ENCODE measurements at places on chromosomes 5 and 9. TPM values are rescaled to one million over a fixed set of nuclear protein-coding genes. Genes with fewer than 3 reads are reported as not detected.

The RASGEF1C gene
- total RNA-seq: not detected

The TXNDC8 gene
- total RNA-seq: not detected

The TEX48 gene
- not detected for total RNA-seq

The QRFP gene
- not detected for total RNA-seq

The PCDHGB7 gene
- 12.9 TPM for total RNA-seq

The ADCY2 gene
- total RNA-seq: 0.47 TPM

DNA sequence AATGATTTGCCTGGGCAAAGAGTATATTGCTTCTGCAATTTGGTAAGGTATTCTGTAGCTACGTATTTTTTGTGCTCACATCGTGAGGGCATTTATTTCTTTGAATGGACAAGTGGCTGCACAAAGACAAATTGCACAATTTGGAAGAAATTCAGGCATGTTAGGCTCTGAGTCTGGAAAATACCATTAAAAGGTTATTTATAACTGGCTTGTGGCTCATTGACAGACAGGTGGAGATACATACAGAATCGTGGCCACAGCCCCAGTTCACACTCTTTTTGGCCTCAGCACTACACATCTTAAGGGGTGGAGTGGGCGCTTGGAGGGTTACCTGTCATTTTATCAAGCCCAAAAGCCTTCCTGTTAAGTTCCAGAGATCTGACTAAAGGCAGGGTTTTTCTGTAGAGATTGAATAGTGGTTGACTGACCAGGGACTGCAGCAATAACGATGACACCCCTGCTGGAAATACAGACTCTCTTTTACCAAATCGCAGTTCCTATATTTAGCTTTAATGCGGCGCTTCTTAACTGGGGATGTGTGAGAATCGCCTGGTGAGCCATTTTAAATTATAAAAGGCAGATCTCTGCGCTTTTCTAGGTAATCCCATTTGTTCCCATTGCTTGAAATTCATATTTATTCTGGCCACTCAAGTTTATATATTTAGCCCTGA lies 14.7 kb downstream of the MAN2A1 start:
- H3K4me3 ChIP-seq: no peak overlapping the region
- no peaks in the 10 kb centered on the region for H3K36me3 ChIP-seq
- no peaks in the 10 kb centered on the region for H3K4me1 ChIP-seq

DNA sequence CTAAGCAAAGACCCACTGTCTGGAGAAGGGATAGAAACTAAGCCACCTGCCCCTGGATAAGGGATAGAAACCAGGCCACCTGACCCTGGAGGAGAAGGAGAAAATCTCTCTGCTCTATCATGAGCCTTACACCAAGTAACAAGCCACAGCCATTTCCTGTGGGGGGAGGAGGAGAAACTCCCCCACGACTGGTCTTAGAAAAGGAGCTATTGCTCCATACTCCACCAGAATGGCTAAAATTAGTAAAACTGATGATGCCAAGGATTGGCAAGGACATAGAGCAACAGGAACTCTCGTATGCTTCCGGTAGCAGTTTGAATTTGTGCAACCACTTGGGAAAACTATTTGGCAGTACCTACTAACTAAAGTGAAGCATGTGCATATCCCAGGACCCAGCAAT lies 70.8 kb downstream of the ACTL7B start:
- H3K4me3 ChIP-seq: no peak overlapping the region
- H3K4me1 ChIP-seq: no peaks in the 10 kb centered on the region
- H3K36me3 ChIP-seq: no peaks in the 10 kb centered on the region
- H3K27ac ChIP-seq: peak overlapping the region; percentile 2

- no peak overlapping the region for H3K4me3 ChIP-seq
- no peaks in the 10 kb centered on the region for H3K36me3 ChIP-seq
- peaks cover 21% of the 10 kb centered on the region for H3K4me1 ChIP-seq
- H3K27ac ChIP-seq: no peak overlapping the region
- H3K27me3 ChIP-seq: no peaks in the 10 kb centered on the region
Measured at GRCh38 chr5:468401-468800, 25.4 kb downstream of the EXOC3 start.

DNA sequence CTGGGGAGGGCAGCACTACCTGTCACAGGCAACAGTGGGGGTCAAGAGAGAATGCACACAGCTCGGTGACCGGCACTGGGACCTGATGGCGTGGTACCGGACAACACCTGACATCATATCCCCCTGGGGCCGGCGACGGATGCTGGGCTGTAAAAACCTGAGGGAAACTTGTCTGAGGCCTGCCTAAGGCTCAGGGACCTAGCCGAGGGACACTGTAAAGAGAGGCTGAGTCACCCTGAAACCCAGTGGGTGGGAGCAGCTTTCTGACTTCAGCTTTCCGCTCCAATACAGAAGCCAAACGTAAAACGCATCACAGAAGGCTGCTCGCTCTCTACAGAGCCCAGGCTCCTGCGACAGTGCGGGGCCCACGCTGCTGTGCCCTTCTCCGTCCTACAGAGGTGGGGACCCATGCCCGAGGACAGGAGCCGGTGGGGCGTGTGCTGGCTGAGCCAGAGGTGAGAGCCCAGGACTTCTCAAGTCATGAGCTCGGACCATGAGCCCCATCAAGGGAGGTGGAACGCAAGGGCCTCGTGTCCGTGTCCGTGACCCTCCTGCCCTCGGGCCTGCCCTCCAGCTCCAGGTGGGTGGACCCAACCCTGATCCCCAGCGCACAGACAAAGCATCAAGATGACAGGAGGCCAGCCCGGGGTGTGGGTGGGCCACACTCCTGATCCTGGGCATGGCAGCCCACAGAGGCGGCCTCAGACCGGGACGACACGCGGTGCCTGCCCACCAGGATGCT lies 5.3 kb downstream of the RALGDS start:
- no peak overlapping the region for H3K4me3 ChIP-seq
- peaks cover 47% of the 10 kb centered on the region for H3K4me1 ChIP-seq
- H3K27me3 ChIP-seq: no peaks in the 10 kb centered on the region
- no peak overlapping the region for H3K27ac ChIP-seq

GRCh38 chr5:135593886-135594285 lies 15.1 kb upstream of the CXCL14 start:
- H3K27ac ChIP-seq: no peak overlapping the region
- H3K27me3 ChIP-seq: peaks cover 28% of the 10 kb centered on the region
- no peaks in the 10 kb centered on the region for H3K36me3 ChIP-seq
- no peak overlapping the region for H3K4me3 ChIP-seq
- DNase-seq: no peak

- H3K27me3 ChIP-seq: no peaks in the 10 kb centered on the region
- no peak for DNase-seq
- no peak overlapping the region for H3K4me3 ChIP-seq
- H3K4me1 ChIP-seq: no peaks in the 10 kb centered on the region
- no peak overlapping the region for H3K27ac ChIP-seq
Measured at GRCh38 chr9:7265181-7265580, 507.4 kb downstream of the KDM4C start.

- no peaks in the 10 kb centered on the region for H3K36me3 ChIP-seq
- no peaks in the 10 kb centered on the region for H3K4me1 ChIP-seq
- H3K27me3 ChIP-seq: peaks cover 27% of the 10 kb centered on the region
Measured at GRCh38 chr9:134525841-134526583, 115.6 kb upstream of the COL5A1 start.

DNA sequence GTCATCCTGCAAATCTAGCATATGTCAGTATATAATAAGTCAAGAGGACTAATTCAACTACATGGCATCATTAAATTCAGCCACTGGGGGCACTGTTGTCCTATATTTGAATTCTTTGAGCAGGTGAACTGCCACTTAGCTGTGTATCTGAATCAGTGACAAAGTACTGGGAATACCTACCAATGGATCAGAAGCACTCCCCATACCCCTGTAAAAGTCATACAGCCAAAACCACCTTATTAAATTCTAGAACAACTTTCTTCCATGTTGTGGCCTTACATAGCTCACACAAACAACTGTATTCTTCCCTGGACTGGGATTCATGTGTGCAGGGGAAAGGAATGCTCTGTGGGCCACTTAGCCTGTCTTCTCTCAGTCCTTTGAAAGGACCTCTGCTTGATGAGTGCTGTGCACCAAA lies 57.4 kb upstream of the PLPP6 start:
- peak; percentile 40 for DNase-seq
- H3K4me3 ChIP-seq: no peak overlapping the region
- H3K27me3 ChIP-seq: no peaks in the 10 kb centered on the region
- no peaks in the 10 kb centered on the region for H3K36me3 ChIP-seq
- no peak overlapping the region for H3K27ac ChIP-seq
- no peaks in the 10 kb centered on the region for H3K4me1 ChIP-seq

DNA sequence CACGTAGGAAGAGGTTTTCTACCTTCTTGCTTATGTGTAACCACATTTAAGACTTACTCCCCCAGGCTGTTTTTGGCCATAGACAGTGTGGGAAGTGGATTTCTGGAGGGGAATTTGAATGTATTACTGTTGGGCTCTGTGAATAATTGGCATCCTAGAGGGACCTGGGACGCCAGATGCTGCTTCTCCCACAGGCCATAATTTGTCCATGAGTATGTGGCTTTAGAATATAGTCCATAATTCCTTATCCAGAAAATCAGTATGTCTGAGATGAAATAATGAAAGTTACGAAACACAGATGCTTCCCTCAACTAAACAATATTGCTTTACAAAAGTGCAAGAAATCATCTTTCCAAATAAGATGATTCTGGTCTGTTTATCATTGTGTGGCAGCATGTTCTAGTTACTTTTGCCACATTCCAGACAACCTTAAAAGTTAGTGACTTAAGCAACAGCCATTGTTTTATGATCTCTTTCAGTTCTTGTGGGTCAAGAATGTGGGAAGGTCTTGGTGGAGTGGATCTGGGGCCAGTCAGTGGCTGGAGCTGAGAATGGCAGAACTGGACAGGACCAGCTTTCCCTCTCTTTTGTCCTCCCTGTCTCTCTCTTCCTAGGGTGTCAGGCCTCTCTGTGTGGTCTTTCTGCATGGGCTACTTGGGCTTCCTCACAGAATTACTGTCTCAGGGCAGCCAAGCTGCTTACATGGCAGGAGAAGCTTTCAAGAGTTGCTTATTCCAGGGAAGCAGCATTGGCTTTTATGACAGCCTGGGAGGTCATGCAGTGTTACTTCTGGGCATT lies 79.4 kb downstream of the FBXL7 start:
- no peaks in the 10 kb centered on the region for H3K27me3 ChIP-seq
- no peaks in the 10 kb centered on the region for H3K36me3 ChIP-seq
- no peak overlapping the region for H3K27ac ChIP-seq

GRCh38 chr9:83334320-83334719 lies 203.9 kb downstream of the FRMD3 start:
- no peaks in the 10 kb centered on the region for H3K4me1 ChIP-seq
- peak; percentile 71 for DNase-seq
- no peak overlapping the region for H3K27ac ChIP-seq

DNA sequence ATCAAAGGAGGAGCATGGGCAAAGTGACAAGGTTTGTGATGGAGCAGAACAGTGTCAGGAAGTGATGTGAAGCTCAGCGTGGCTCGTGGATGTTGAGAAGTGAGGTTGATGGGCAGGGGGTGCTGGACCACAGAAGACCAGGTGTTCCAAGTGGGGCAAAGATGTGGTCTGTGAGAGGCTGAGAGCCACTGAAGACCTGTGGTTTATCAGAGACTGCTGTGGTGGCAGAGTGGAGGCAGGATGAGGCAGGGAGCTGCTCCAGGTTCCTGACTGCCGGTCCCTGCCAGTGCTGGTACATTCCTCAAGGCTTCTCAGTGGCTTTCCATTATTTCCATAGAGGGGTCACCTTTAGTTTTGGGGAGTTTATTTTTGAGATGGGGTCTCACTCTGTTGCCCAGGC lies 19.1 kb downstream of the PALM2AKAP2 start:
- H3K4me1 ChIP-seq: no peaks in the 10 kb centered on the region
- H3K4me3 ChIP-seq: no peak overlapping the region
- no peak for DNase-seq

GRCh38 chr5:11234501-11234911 lies 473.5 kb upstream of the DAP start:
- H3K27me3 ChIP-seq: no peaks in the 10 kb centered on the region
- no peak overlapping the region for H3K27ac ChIP-seq
- no peak overlapping the region for H3K4me3 ChIP-seq

- H3K4me3 ChIP-seq: no peak overlapping the region
- no peaks in the 10 kb centered on the region for H3K4me1 ChIP-seq
- H3K36me3 ChIP-seq: no peaks in the 10 kb centered on the region
- H3K27me3 ChIP-seq: no peaks in the 10 kb centered on the region
Measured at GRCh38 chr5:174118823-174119467, 73.4 kb downstream of the NSG2 start.

- no peaks in the 10 kb centered on the region for H3K36me3 ChIP-seq
- no peak overlapping the region for H3K4me3 ChIP-seq
- H3K27ac ChIP-seq: no peak overlapping the region
- H3K4me1 ChIP-seq: no peaks in the 10 kb centered on the region
- DNase-seq: no peak
Measured at GRCh38 chr5:110112348-110112747, 422.6 kb downstream of the MAN2A1 start.

GRCh38 chr9:81074221-81074620 lies 615.1 kb downstream of the TLE1 start:
- H3K36me3 ChIP-seq: no peaks in the 10 kb centered on the region
- H3K27ac ChIP-seq: no peak overlapping the region
- H3K27me3 ChIP-seq: no peaks in the 10 kb centered on the region
- H3K4me1 ChIP-seq: no peaks in the 10 kb centered on the region
- DNase-seq: no peak

DNA sequence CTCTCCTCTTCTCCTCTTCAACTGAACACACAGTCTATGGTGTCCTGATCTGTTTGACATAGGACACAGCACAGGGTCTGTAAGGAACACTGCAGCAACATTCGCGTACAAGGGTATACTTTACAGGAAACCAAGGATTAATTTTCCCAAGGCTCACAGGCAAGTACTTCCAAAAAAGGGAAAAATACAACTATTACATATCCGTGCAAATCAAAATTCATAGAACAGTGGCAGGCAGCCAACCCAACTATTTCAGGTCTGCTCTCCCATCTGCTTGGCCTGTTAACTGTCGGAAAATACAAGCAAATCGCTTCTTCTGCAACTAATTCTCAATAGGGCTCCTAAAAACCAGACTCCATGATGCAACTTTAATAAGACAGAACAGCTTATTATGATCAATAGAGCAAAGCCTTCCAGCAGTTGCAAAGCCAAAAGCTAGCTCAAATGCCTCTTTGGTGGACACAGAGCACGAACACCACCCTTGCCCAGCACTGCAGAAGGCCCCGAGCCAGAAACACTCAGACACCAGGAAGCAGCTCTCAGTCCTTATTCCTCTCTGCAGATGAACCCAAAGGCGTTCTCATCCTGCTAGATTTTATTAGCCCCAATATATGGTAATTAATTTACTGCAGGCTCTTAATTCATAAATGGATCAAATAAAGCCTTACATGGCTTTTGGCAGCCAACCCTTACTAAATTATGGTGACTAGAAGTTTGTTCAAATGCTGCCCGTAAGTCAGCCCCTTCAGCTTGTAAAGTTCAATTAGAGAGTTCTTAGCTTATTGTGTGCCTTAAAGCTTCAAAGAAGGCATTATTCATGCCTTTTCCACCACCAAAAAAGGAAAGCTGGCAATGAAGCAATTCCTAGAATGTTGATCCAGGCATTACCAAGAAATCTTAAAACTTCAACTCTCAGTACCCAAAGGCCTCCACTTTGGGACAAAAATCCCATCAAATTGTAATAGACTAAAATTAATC lies 68.8 kb downstream of the ZNF608 start:
- peak overlapping the region; percentile 37 for H3K27ac ChIP-seq
- DNase-seq: no peak
- H3K4me3 ChIP-seq: no peak overlapping the region
- H3K27me3 ChIP-seq: no peaks in the 10 kb centered on the region
- H3K36me3 ChIP-seq: no peaks in the 10 kb centered on the region
- peaks cover 29% of the 10 kb centered on the region for H3K4me1 ChIP-seq

GRCh38 chr9:114487607-114488300 lies 17.5 kb downstream of the WHRN start:
- no peak overlapping the region for H3K4me3 ChIP-seq
- no peak for DNase-seq
- no peak overlapping the region for H3K27ac ChIP-seq
- H3K4me1 ChIP-seq: peaks cover 8% of the 10 kb centered on the region
- no peaks in the 10 kb centered on the region for H3K27me3 ChIP-seq
- H3K36me3 ChIP-seq: no peaks in the 10 kb centered on the region

- no peak overlapping the region for H3K4me3 ChIP-seq
- H3K4me1 ChIP-seq: peaks cover 47% of the 10 kb centered on the region
- peaks cover 100% of the 10 kb centered on the region for H3K27me3 ChIP-seq
Measured at GRCh38 chr5:37835380-37835973, 4.4 kb downstream of the GDNF start.

Data from left lung (tissue), 14 donors.